ENCODE measurements at places on chromosomes 16 and 17. TPM values are rescaled to one million over a fixed set of nuclear protein-coding genes. Genes with fewer than 3 reads are reported as not detected.
A peak's percentile ranks its signal among the peaks of the same experiment; 100 is the strongest.

GRCh38 chr16:13014476-13014875, 113.1 kb downstream of the SHISA9 start:
- DNase-seq: no peak
- H3K36me3 ChIP-seq: no peaks in the 10 kb centered on the region
- no peaks in the 10 kb centered on the region for H3K27me3 ChIP-seq

DNA sequence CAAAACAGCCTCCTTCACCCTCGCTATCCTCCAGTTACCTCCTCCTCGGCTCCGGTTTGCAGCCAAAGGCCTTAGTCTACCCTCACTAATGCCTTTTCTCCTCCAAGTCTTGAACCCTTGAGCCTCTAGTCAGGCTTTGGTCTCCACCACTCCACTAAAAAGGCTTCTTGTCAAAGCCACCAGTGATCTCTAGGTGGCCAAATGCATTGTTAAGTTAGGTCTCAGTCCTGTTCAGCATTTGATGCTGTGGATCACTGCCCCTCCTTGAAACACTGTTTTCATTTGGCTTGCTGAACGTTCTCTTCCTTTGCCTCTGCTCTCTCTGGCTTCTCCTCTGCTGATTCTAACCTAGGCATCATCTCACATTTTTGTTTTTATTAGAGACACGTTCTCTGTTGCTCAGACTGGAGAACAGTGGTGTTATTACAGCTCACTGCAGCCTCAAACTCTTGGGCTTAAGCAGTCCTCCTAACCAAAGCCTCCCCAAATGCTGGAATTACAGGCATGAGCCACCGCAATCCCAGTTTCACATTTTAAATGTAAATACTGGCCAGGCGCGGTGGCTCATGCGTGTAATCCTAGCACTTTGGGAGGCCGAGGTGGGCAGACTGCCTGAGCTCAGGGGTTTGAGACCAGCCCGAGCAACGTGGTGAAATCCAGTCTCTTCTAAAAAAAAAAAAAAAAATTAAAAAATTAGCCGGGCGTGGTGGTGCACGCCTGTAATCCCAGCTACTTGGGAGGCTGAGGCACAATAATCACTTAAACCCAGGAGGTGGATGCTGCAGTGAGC, 1.1 kb downstream of the SGF29 start:
- H3K27ac ChIP-seq: peak overlapping the region; percentile 90
- peak overlapping the region; percentile 97 for H3K4me3 ChIP-seq
- DNase-seq: no peak
- H3K36me3 ChIP-seq: peaks cover 41% of the 10 kb centered on the region
- peaks cover 11% of the 10 kb centered on the region for H3K4me1 ChIP-seq

DNA sequence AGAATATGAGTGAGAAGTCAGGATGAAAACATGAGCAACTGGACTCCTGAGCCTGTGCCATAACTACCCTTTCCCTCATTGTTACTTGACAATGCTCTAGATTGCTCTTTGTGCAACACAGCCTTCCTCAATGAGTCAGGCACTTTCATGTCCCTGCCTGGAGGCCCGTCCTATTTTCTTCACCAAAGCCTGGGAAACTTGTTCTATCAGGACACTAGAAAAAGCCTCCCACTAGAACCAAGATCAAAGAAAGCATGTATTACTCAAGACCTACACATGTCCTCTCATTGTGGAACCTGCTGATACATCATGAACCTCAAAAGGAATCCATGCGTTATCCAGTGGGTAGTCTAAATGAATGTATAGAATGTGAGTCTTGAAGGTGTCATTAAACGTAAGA, 624.5 kb downstream of the TOX3 start:
- no peak for DNase-seq
- H3K27me3 ChIP-seq: peaks cover 2% of the 10 kb centered on the region
- no peaks in the 10 kb centered on the region for H3K36me3 ChIP-seq
- no peak overlapping the region for H3K4me3 ChIP-seq

GRCh38 chr16:30553393-30553899, 4.7 kb downstream of the ZNF764 start:
- no peak overlapping the region for H3K4me3 ChIP-seq
- H3K36me3 ChIP-seq: peaks cover 40% of the 10 kb centered on the region
- no peak overlapping the region for H3K27ac ChIP-seq
- H3K27me3 ChIP-seq: no peaks in the 10 kb centered on the region
- no peak for DNase-seq
- H3K4me1 ChIP-seq: peaks cover 13% of the 10 kb centered on the region

DNA sequence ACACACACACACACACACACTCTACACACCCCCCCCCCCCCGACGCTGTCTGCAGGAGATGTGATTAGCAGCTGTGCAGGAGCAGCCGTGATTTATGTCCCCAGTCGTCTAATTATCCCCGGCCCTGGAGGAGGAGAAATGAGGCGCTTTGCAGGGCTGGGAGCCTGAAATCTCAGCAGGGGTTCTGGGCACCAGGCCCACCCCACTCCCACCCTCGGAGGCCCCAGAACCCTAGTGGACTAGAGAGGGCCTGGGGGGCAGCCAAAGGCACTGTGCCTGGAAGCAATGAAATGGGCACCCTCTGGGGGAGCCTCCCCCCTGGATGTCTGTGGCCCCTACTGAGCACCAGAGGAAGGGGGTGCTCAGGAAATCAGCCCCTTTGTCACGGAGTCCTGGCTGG, 134.2 kb upstream of the CIBAR2 start:
- no peak for DNase-seq
- no peaks in the 10 kb centered on the region for H3K36me3 ChIP-seq
- no peak overlapping the region for H3K4me3 ChIP-seq
- peaks cover 92% of the 10 kb centered on the region for H3K27me3 ChIP-seq
- H3K27ac ChIP-seq: no peak overlapping the region

- no peak overlapping the region for H3K4me3 ChIP-seq
- no peaks in the 10 kb centered on the region for H3K27me3 ChIP-seq
- H3K36me3 ChIP-seq: peaks cover 92% of the 10 kb centered on the region
- H3K27ac ChIP-seq: no peak overlapping the region
- peaks cover 7% of the 10 kb centered on the region for H3K4me1 ChIP-seq
These were observed 24.2 kb downstream of the GPRC5B start for GRCh38 chr16:19860166-19861041.

DNA sequence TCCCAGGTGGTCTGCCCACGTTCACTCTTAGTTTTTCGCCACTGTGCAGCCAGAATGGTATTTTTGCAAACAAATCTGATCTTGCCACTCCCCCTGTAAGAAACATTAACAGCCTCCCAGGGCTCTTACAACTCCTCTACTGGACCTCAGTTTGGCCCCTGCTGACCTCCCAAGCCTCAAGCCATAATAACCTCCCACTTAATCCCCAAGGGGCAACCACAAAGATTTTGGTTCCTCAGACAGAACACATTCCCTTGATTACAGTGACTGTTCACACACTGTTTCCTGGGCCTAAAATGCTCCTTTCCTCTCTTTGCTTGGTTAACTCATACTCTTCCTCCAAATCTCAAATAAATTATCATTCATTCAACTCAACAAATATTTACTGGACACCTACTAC, 21.5 kb upstream of the CD300E start:
- H3K36me3 ChIP-seq: no peaks in the 10 kb centered on the region
- H3K27ac ChIP-seq: no peak overlapping the region
- H3K4me3 ChIP-seq: no peak overlapping the region
- H3K27me3 ChIP-seq: peaks cover 89% of the 10 kb centered on the region
- no peak for DNase-seq

- peak; percentile 15 for DNase-seq
- H3K27ac ChIP-seq: peak overlapping the region; percentile 73
- no peaks in the 10 kb centered on the region for H3K36me3 ChIP-seq
- peaks cover 21% of the 10 kb centered on the region for H3K27me3 ChIP-seq
These were observed 37.1 kb upstream of the TEKT1 start for GRCh38 chr17:6868582-6868981.

GRCh38 chr17:78953356-78954350, 26.1 kb downstream of the LGALS3BP start:
- peaks cover 11% of the 10 kb centered on the region for H3K36me3 ChIP-seq
- no peak overlapping the region for H3K27ac ChIP-seq

- H3K27me3 ChIP-seq: no peaks in the 10 kb centered on the region
- no peak for DNase-seq
- H3K27ac ChIP-seq: peak overlapping the region; percentile 82
- peaks cover 48% of the 10 kb centered on the region for H3K4me1 ChIP-seq
These were observed 22.9 kb downstream of the ADORA2B start for GRCh38 chr17:15967706-15968399.

DNA sequence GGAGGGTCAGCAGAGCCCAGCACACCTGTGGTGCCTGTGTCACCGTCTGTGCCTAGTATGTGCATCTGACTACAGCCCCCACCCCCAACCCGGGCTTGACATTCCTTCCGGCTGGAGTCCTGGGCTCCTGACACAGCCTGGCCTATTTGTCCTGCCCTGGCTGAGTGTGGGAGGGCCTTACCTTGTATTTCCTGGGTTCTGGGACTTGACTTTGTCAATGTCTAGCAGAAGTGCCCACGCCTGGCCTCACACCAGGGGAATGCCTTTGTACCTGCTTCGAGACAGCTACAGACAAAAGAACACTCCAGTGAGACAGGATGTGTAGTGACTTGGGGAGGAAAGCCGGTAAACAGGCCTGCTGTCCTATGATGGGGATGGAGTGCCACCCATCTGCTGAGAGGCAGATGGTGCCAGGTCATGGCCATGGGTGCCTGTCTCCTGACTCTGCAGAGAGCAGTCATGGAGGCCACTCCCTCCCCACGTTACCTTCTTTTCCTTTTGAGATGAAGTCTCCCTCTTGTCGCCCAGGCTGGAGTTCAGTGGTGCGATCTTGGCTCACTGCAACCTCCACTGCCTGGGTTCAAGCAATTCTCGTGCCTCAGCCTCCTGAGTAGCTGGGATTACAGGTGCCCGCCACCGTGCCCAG, 42.8 kb downstream of the TNFRSF13B start:
- no peaks in the 10 kb centered on the region for H3K4me1 ChIP-seq
- no peaks in the 10 kb centered on the region for H3K27me3 ChIP-seq
- H3K36me3 ChIP-seq: no peaks in the 10 kb centered on the region
- no peak for DNase-seq
- H3K4me3 ChIP-seq: no peak overlapping the region

GRCh38 chr17:3985846-3986245, 21.6 kb upstream of the ATP2A3 start:
- H3K36me3 ChIP-seq: no peaks in the 10 kb centered on the region
- H3K27ac ChIP-seq: no peak overlapping the region
- peaks cover 5% of the 10 kb centered on the region for H3K4me1 ChIP-seq

DNA sequence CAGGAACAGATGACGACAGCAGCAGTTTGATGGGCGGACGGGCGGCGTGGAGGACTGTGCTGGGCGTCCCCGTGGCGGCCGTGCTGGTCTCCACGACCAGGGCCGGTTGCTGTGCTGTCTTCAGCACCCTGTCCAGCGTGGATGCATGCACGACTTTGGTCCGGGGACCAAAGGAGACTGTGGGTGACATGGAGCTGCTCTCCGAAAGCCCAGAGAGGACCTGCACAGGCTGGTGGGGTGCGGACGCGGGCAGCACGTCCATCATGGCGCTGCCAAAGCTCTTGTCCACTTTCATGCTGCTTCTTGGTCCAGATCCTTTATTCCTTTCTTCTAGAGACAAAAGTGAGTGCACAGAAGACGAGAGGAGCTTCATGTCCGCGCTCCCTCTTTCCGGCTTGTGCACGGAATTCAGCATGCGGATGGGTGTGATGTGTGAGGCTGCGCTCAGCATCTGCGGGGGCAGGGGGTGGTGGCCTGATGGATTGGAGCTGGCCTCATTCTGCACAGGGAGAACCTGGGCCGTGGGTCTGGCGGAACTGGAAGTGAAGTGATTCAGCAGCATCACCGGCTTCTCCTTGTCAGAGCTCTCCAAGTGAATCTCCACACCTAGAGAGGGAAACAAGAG, 20.3 kb downstream of the MAP1LC3B start:
- no peak overlapping the region for H3K27ac ChIP-seq
- no peaks in the 10 kb centered on the region for H3K27me3 ChIP-seq
- no peak overlapping the region for H3K4me3 ChIP-seq
- peaks cover 80% of the 10 kb centered on the region for H3K36me3 ChIP-seq
- no peak for DNase-seq

GRCh38 chr17:37211136-37211535, 164.6 kb upstream of the C17orf78 start:
- no peak overlapping the region for H3K4me3 ChIP-seq
- no peaks in the 10 kb centered on the region for H3K27me3 ChIP-seq
- peaks cover 36% of the 10 kb centered on the region for H3K36me3 ChIP-seq
- H3K4me1 ChIP-seq: no peaks in the 10 kb centered on the region
- no peak for DNase-seq
- H3K27ac ChIP-seq: no peak overlapping the region

DNA sequence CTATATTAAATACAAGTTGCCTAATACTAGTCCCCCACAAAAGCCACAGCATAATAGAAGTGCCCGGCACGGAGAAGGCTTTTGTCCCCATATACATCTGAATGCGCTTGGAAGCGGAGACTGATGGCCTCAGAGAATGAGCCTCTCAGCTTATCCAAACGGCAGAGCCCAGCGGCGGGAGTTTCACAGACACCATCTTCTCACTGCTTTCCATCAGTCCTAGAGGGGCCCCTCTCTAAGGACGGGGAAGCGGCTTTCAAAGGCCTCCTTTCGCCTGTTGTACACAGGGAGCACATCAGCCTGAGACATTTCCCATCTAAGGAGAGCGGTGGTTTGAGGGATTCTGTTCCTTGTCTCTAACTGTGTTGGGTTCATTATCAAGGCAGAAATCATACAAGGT, 16.9 kb downstream of the NXN start:
- no peak overlapping the region for H3K4me3 ChIP-seq
- no peaks in the 10 kb centered on the region for H3K36me3 ChIP-seq
- H3K4me1 ChIP-seq: no peaks in the 10 kb centered on the region

DNA sequence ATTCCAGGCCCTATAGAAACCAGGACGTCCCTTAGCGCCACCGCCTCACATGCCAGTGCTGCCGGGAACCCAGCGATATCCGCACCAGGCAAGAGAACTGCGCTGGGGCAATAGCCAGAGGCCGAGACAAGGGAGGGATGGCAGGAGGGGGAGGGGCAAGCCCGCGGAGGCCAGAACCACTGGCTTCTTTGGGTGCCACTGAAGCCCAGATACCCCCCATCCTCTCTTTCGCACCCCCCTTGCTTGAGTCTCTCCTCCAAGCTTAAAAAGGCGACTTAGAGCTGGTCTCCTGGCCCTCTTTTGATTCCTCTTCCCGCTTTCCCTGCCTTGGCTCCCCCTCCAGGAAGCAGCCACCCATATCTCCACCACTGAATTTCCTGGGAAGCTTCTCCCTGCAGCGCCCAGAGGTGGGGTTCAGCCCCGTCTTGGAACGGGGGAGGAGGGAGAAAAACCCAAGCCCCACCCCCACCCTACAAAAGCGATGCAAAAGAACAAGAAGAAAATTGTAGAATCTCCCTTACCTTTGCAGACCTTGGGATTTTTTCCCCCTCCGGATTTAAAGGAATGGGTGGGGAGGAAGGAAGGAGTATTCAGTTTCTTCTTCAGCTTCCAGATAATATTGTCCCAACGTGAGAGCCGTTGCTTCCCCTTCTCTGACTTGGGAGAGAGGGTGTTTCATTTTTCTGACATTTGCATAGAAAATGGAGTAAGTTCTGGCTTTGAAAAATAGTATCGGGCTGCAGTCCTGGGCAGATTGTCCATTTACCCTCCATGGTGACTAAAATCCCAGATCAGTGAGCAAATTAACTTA, 622 bp downstream of the HOXB6 start:
- no peaks in the 10 kb centered on the region for H3K27me3 ChIP-seq
- peak overlapping the region; percentile 88 for H3K4me3 ChIP-seq
- peak overlapping the region; percentile 95 for H3K27ac ChIP-seq
- H3K36me3 ChIP-seq: peaks cover 93% of the 10 kb centered on the region

Gene TP53TG3D
- total RNA-seq: not detected

Gene NPIPA2
- not detected for total RNA-seq

Gene C16orf92
- not detected for total RNA-seq

Gene CDT1
- total RNA-seq: 82.5 TPM

Gene GABARAP
- total RNA-seq: 188 TPM

Gene ARHGDIG
- not detected for total RNA-seq

All from Calu3 (cell line).